ENCODE measurements at places on chromosomes 1 and 21.

- no peak for DNase-seq
These were observed 8.3 kb upstream of the ZNF669 start for GRCh38 chr1:247112479-247112781.

DNA sequence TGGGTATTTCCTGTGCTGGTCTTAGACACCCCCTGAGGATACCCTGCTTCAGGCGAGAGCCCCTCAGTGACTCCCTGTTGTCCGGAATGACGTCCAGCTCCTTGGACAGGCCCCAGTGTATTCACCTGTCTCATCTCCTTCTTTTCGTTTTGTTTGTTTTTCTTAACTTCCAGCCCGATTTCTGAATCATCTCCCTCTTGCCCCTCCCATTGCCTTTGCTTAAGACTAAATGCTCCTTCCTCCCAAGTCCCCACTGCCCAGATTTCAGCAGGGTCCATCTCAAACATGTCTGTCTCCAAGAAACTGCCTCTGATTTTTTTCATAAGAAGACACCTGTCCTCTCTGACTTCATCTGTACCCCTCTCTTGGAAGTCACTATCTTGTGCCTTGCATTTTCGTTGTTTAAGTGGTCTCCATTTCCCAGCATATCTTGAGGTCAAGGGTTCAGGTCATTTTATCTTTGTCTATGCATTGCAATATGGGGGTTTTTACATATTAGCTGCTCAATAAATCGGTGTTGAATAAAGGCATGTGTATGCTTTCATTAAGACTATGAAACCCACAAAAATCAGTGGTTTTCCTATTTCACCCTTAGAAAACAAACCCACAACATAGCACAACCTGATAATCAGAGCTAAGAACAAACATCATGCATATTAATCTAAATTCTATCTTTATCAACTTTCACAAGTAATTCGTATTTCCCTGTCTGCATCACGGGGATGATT lies 58.4 kb upstream of the LGALS8 start:
- no peak for DNase-seq

GRCh38 chr1:162305969-162306368 lies 70.7 kb downstream of the SPATA46 start:
- DNase-seq = peak; percentile 84

- DNase-seq = no peak
These were observed 297.9 kb upstream of the GREM2 start for GRCh38 chr1:240909701-240910457.

- DNase-seq = peak; percentile 29
These were observed 74.1 kb downstream of the VCAM1 start for GRCh38 chr1:100793659-100794058.

GRCh38 chr1:219179293-219179692 lies 5.6 kb downstream of the LYPLAL1 start:
- no peak for DNase-seq

- DNase-seq = no peak
These were observed 38.2 kb downstream of the DMAP1 start for GRCh38 chr1:44251486-44251885.

DNA sequence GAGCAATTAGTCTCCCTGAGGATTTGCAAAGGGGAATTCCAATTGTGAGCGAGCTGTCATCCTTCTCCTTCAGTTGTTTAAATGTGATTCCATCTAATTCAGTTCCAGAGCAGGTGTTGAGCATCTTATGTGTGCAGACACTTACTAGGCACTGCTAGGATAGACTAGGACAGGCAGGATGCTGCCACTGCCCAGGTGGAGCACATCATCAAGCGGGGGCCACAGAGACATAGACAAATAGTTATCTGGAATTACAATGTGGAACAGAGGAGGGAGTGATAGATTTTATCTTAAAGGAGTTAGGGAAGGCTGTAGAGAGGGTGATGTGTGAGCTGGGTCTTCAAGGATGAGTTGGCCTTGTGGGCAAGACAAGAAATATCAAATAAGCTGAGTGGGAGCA lies 55.9 kb downstream of the CDC7 start:
- no peak for DNase-seq

DNA sequence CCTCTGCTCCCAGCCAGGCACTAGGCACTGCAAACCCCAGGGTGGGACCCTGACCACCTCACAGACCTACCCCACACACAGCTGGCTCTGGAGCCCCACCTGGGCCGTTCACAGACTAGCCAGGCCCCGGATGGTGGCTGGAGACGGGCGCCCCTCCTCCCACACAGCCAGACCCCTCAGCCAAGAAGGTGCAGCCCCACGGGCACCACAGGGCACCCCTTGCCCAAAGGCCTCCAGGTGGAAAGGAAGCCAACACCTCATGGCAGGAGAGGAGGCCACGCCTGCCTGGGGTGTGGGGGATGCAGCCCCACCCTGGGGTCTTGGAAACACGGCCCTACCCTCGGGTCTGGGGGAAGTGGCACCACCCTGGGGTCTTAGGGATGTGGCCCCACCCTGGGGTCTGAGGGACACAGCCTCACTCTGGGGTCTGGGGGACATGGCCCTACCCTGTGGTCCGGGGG lies 44.6 kb downstream of the WNT9A start:
- no peak for DNase-seq

GRCh38 chr21:41874611-41875010 lies 4.5 kb downstream of the PRDM15 start:
- DNase-seq = no peak

GRCh38 chr21:45917241-45917640 lies 64.3 kb upstream of the COL6A1 start:
- DNase-seq = no peak

GRCh38 chr21:38817371-38818324 lies 11.9 kb downstream of the ETS2 start:
- DNase-seq = peak; percentile 62

DNA sequence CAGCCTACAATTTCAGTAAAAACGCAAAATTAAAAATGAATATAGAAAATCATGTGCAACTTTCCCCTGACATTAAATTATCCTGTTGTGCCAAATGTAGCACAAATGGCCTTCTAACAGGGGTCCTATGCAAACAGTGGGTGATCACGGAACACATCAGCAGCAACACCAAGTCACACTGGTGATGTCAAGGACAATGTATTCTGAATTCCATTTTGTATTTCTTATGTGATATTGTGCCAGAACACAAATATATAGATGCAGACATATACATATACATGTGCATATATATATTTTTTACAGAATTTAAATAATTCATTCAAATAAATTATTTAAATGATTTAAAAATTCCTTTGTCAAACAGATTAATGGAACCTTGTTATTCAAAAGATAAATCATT lies 8.6 kb upstream of the ADGRL2 start:
- no peak for DNase-seq

DNA sequence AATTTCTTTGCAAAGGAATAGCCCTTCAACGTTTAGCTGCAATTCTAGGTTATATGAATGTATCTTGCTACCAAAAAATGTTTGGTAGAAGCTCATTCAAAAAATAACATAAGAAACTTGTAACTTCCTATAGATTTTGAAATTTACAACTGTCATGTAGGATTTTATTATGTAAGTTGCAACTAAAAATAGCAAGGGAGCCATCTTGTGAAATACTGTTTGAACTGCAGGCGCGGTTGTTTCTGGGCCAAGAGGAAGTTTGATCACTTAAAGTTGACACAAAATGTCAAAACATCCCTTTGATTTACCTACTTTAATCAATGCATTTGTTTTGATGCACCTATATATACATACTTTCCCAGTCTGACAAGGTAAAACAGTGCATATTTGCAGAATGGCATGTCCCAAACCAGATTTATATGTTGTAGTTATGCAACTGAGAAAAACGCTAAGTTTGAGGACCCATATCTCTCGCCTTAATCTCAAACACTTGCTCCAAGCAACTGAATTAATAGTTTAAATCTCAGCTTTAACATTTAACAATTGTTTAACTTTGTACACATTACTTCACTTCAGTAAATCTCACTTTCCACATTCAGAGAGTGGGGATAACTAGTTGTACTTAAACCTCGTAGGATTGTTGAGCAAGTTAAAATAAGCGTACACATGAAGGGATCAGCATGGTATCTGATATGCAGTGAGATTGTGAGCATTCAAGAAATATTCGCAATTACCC lies 63.9 kb downstream of the KCNK2 start:
- peak; percentile 36 for DNase-seq

- DNase-seq = peak; percentile 87
These were observed 1.9 kb upstream of the DHRS3 start for GRCh38 chr1:12619792-12620487.

DNA sequence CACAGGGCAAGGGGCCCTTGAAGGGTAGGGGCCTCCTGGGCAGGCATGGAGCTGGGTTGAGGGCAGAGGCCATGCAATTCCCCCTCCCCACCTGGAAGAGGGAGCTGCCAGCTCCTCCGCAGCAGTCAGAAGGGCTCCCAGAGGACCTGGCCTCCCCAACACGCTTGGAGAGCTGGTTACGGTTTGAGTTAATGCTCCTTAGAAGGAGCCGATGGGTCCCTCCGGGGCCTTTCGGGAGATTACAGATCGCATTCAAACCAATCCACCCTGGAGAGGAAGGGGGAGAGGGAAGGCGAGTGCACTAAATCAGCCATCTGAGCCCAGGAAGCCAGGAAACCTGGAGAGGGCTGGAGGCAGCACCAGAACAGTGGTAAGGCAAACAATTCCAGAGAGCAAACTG lies 106.3 kb upstream of the CSF3R start:
- DNase-seq = no peak

GRCh38 chr1:11059155-11059967 lies 457 bp downstream of the SRM start:
- DNase-seq = no peak

DNA sequence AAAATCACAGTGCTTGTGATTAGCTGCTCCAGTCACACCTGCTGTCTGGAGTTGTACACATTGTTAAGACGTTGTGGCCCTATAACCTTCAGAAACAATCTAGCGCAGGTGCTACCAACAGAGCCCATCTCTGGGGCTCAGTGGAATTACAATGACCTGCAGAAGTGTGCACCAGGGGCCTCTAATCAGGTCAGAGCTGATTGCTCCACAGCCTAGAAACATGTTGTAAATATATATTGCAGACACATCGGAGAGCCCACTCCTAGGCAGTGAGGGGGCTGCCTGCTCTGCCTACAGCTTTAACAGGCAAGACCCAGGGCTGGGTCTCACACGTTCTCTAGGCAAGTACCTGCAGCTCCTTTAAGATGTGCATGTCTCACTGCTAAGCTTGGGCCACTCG lies 302.0 kb downstream of the SIPA1L2 start:
- DNase-seq = no peak

DNA sequence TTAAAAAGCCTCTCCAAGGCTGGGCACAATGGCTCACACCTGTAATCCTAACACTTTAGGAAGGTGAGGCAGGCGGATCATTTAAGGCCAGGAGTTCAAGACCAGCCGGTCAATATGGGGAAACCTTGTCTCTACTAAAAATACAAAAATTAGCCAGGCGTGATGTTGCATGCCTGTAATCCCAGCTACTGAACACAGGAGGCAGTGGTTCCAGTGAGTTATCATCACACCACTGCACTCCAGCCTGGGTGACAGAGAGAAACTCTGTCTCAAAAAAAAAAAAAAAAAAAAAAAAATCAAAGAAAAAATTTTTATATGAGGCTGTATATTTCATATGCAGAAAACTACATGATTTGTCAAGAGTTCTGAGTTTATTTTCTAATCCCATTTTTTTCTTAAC lies 1107.1 kb upstream of the TMPRSS15 start:
- DNase-seq = no peak

GRCh38 chr1:87927391-87928280 lies 599.0 kb downstream of the LMO4 start:
- peak; percentile 63 for DNase-seq

All from kidney tubule cell (primary cell).